Naive B cell (primary cell): ENCODE measurements at places on chromosomes 7 and 10. TPM values are rescaled to one million over a fixed set of nuclear protein-coding genes. Genes with fewer than 3 reads are reported as not detected.

PTN gene
- not detected for polyA plus RNA-seq

STEAP1B gene
- polyA plus RNA-seq = 37.3 TPM

DNA sequence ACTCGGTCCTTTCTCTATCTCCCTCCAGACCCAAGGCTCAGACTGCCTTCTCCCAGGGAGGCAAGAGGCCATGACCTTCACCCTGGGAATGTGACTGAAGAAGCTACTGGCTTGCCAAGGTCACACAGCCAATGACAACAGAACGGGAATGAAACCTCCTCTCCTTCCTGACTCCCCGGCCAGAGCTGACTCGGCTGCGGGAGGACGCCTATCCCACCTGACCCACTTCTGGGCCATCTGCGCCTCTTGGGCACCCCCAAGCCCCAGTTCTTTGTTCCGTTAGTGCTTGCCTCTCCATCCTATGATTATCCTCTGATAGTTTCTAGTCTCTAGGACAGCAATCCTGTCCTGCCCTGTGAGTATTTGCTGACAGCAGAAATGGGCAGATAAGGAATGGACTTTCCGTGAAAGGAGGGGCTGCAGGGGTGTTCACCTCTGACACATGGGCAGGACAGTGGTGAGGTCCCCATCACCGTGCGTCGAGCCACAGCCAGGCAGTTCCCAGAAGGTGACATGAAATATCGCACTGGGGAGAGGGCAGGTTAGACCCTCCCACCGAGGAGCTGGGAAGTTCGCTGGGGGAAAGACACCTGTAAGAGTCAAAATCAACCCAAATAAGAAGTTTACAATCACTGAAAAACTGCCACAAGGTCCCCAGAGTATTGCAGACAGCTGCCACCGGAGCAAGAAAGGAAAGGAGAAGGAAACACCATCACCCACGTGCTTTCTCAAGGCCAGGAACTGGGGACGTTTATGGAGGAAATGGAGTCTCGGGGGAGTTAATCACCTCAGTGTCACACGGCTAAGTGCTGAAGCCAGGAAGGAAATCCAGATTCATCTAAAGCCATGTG, 63.0 kb downstream of the INSIG1 start:
- no peak overlapping the region for H3K27ac ChIP-seq
- DNase-seq = peak; percentile 50
- no peaks in the 10 kb centered on the region for H3K36me3 ChIP-seq
- peaks cover 60% of the 10 kb centered on the region for H3K27me3 ChIP-seq

- H3K27ac ChIP-seq = no peak overlapping the region
- H3K36me3 ChIP-seq = no peaks in the 10 kb centered on the region
- no peak for DNase-seq
- no peaks in the 10 kb centered on the region for H3K27me3 ChIP-seq
- no peak overlapping the region for H3K4me3 ChIP-seq
- no peaks in the 10 kb centered on the region for H3K4me1 ChIP-seq
Measured at GRCh38 chr7:84462259-84462658, 267.7 kb upstream of the SEMA3A start.

DNA sequence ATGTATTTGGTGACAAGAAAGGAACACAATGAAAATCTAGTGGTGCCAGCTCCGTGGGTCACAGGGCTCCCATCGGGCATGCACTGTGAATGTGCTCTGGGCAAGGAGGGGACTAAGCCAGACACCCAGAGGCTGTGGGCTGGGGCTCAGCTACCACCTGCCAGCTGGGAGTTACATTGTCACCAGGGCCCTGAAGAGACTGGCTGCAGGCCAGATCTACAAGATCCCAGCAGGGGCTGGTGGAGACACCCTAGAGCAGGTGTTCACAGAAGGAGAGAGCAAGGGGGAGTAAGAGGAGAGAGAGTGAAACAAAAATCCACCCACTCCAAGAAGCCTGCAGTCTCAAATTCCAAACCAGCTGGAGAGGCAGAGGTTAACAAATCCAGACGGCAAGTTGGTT, 116.6 kb upstream of the ADCY1 start:
- H3K36me3 ChIP-seq = no peaks in the 10 kb centered on the region
- no peak for DNase-seq
- H3K4me3 ChIP-seq = no peak overlapping the region
- H3K27me3 ChIP-seq = peaks cover 6% of the 10 kb centered on the region

DNA sequence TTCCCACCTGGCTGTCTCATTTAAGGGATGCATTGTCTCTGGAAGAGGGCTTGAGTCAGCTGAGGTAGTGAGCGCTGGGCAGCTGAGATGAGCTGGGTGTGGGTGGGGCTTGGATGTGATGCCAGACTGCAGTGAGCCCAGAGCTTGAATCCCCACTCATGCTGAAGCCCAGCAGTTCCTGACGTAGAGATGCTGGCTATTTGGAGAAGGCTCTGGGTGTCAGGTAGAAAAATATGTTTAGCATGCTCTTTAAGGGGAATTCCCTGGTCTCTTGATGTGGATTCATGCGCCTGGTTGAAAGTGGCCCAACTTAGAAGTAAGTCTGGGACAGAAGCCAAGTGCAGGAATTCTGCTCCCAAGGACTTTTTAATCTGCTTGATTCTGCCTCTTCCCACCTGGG, 241.5 kb upstream of the IGFBP3 start:
- no peak for DNase-seq
- no peak overlapping the region for H3K4me3 ChIP-seq
- no peaks in the 10 kb centered on the region for H3K36me3 ChIP-seq
